ENCODE measurements at places on chromosomes 16 and 17. TPM values are rescaled to one million over a fixed set of nuclear protein-coding genes. Genes with fewer than 3 reads are reported as not detected.

The SDR42E2 gene
- total RNA-seq, result 0.16 TPM

The PDILT gene
- total RNA-seq, result not detected

The SULT1A1 gene
- 25.6 TPM for total RNA-seq

The SLFN14 gene
- total RNA-seq, result not detected

The CBX2 gene
- 2.0 TPM for total RNA-seq

The HOXB7 gene
- total RNA-seq, result 1.5 TPM

The KRTAP1-5 gene
- total RNA-seq, result not detected

The LGALS9B gene
- total RNA-seq, result not detected

The KRT33A gene
- not detected for total RNA-seq

The CES5A gene
- total RNA-seq, result not detected

DNA sequence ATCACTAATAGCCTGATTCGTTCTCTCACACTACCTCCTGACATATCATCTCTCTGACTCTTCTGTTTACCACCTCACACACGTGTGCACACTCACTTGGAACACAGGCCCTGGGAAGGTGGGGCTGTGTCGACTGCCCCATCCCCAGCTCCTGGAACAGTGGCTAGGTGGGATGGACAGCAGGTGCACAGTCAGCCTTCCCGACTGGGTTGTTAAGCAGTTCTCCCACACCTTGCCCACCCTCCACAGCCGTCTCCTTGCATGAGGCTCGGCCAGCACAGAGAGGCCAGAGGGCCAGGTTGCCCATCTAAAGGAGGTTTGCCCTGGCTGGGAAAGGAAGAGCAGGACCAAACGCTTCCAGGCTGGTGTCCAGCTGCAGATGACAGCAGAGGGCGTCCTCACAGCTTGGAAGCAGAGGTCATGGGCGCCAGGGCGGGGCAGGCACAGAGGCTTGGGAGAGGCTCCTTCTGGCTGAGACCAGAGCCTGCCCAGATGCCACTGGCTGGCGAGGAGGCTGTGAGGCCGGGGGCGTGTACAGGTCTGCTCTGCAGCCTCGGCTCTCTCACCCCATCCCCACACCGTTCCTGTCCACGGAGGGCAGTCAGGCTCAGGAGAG lies 92.8 kb downstream of the AMFR start:
- no peak overlapping the region for H3K4me3 ChIP-seq
- no peak for DNase-seq
- H3K27ac ChIP-seq, result no peak overlapping the region

- H3K36me3 ChIP-seq, result no peaks in the 10 kb centered on the region
- peaks cover 12% of the 10 kb centered on the region for H3K4me1 ChIP-seq
- H3K27me3 ChIP-seq, result no peaks in the 10 kb centered on the region
- DNase-seq, result no peak
- H3K27ac ChIP-seq, result peak overlapping the region; percentile 70
Measured at GRCh38 chr17:77315551-77316190, 174.9 kb downstream of the SEC14L1 start.

- no peaks in the 10 kb centered on the region for H3K27me3 ChIP-seq
- H3K36me3 ChIP-seq, result no peaks in the 10 kb centered on the region
- no peak for DNase-seq
Measured at GRCh38 chr17:62681939-62682381, 54.5 kb downstream of the MRC2 start.

DNA sequence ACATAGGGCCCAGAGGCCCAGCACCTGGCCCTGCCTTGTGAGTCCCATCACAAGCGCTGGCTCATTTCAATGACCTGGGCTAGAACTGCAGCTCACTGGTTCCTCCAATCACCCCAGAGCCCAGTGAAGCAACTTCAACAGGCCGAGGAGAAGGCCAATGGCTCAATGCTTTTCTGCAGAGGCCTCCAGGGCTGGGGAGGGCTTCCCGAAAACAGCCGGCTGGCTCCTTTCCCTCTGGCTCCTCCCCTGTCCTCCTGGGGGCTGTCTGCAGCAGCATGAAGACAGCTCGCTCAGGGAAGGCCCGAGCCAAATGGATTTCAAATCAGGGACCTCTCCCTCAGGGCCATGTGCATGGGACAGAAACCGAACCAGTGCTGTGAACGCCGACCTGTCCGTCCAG lies 121.6 kb downstream of the ZNF423 start:
- H3K27me3 ChIP-seq, result no peaks in the 10 kb centered on the region
- no peak for DNase-seq
- H3K4me3 ChIP-seq, result no peak overlapping the region

- no peak for DNase-seq
- peak overlapping the region; percentile 35 for H3K27ac ChIP-seq
- H3K4me1 ChIP-seq, result no peaks in the 10 kb centered on the region
- H3K36me3 ChIP-seq, result no peaks in the 10 kb centered on the region
Measured at GRCh38 chr17:17126131-17127110, 79.7 kb downstream of the PLD6 start.

DNA sequence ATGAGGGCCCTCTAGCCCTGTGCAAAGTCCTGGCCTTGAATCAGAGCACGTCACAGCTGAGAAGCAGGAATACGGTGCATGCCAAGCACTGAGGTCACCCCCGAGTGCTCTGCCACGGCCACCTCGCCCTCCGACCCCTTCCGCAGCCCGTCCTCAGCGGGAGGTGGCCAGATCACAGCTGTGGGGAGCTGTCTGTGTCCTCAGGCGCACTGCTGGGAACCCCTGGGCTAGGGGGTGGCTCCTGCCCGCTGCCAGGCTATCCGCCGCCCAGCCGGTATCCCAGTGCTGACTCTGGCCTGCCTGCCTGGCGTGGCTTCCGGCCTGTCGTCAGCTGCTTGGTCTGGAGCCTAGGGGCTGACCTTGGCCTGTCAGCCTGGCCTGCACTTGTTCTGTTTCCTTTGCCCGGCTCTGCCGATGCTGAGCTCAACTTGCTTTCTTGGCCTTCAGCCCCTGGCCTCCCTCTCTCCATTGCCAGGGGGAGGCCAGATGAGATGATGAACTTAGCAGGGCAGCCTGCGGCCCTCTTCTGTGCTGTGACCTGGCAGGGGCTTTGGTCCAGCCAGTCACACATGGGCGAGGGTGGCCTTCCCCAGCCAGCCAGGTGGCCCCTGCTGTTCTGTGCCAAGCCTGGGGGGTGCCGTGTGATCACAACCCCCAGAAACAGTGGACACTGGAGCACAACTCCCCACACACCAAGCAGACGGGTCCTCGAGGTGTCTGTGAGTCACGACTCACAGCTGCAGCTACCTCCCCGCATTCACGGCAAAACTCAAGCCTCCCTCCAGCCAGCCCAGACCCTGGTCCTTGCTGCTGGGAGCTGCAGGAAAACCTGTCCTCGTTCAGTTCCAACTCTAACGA lies 77.3 kb downstream of the ZDHHC7 start:
- no peak for DNase-seq
- no peaks in the 10 kb centered on the region for H3K4me1 ChIP-seq
- no peak overlapping the region for H3K4me3 ChIP-seq
- no peaks in the 10 kb centered on the region for H3K27me3 ChIP-seq
- no peaks in the 10 kb centered on the region for H3K36me3 ChIP-seq

DNA sequence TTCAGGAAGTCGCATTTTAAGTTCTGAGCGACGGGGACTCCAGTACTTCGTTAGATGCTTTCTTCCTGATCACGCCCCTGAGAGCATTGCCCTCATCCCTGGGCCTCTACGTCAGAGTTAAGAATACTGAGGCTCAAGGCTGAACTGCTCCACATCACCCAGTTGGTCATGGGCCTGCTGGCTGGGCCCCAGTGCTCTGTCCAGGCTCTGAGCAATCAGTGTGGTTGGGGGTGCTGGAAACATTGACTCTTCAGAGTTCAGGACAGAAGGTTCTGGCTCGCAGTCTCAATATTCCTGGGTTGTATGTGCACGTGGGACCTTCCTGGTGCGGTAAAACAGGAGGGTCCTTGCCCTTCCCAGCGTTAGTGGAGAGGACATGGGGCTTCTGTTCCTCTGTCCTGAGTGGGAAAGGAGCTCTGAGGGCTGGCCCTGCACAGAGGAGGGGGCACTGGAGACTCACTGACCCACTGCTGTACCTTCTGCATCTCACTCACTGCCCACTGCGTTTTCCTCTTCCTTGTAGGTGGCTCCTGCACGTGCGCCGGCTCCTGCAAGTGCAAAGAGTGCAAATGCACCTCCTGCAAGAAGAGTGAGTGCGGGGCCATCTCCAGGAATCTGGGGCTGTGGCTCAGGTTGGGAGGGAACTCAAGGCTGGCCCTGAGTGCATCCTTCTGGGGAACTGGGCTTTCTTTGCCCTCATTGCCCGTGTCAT lies 518 bp downstream of the MT1E start:
- H3K27me3 ChIP-seq, result no peaks in the 10 kb centered on the region
- no peak for DNase-seq
- peak overlapping the region; percentile 72 for H3K4me3 ChIP-seq
- no peaks in the 10 kb centered on the region for H3K36me3 ChIP-seq

- H3K4me1 ChIP-seq, result no peaks in the 10 kb centered on the region
- H3K27ac ChIP-seq, result peak within 1 kb of the TSS; percentile 86
- no peaks in the 10 kb centered on the region for H3K36me3 ChIP-seq
- peak within 1 kb of the TSS; percentile 85 for H3K4me3 ChIP-seq
- peak; percentile 58 for DNase-seq
Measured at GRCh38 chr17:19867329-19868078, at the start of gene ULK2. Gene ULK2, minus strand, starts transcription at chr17:19867936. Its CDS starts 519 bp downstream, at chr17:19867417.

DNA sequence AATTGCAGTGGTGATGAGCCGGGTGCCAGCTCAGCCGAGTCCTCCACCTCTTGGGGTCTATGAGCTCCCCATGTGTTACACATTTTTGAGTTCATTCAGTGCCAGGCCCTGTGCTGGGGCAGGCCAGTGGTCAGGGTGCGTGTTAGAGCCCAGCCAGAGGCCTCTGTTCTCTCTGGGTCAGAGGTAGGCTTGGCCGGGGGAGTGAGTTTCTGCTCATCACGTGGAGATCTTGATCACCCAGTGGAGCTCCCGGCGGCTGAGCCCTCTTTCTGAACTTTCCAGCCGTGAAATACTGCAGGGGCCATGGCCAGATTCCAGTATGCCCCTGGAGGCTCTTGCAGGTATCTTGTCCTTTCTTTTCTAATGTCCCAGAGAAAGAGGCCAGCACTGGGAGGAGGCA lies 93.0 kb downstream of the RAP1GAP2 start:
- H3K4me3 ChIP-seq, result no peak overlapping the region
- H3K4me1 ChIP-seq, result no peaks in the 10 kb centered on the region
- no peak overlapping the region for H3K27ac ChIP-seq
- H3K36me3 ChIP-seq, result no peaks in the 10 kb centered on the region

DNA sequence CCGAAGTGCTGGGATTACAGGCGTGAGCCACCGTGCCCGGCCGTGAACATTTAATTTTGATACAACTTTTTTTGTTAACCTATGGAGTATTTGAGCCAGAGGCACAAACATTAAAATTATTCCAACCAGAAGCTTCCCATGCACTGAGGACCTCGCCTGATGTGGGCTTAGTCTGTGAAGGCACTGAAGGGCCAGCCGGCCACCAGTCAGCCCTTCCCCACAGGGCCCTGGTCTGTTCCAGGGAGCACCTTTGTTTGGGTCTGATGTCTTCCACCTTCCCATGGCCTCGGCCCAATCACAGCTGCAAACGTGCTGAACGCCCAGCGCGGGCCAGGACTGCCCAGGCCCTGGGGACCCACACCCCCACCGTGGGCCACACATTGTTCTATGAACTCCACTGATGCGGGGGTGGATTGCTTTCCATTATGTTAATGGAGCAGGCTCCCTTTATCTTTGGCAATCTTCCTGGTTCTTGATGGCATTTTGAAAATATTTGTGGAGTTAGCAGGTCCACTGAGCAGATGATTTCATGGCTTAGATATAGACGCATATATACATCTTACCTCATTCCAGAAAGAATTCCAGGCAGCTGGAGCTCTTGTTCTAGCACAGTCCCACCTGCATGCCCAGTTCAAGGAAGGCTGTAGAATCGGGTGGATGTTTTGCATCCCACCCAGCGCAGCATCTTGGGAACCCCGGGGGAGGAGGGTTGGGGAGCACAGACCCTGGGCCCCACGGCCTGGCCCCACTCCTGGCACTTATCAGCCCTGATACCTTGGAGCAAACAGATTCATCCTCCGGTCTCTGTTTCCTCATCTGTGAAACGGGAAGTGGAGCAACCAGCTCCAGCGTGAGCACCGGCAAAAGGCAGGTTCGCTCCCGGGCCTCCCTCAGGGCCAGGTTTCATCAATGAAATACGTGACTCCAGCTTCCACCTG lies 14.5 kb downstream of the SPIRE2 start:
- H3K4me3 ChIP-seq, result no peak overlapping the region
- no peaks in the 10 kb centered on the region for H3K4me1 ChIP-seq
- H3K27ac ChIP-seq, result peak overlapping the region; percentile 48
- H3K27me3 ChIP-seq, result no peaks in the 10 kb centered on the region
- H3K36me3 ChIP-seq, result no peaks in the 10 kb centered on the region

DNA sequence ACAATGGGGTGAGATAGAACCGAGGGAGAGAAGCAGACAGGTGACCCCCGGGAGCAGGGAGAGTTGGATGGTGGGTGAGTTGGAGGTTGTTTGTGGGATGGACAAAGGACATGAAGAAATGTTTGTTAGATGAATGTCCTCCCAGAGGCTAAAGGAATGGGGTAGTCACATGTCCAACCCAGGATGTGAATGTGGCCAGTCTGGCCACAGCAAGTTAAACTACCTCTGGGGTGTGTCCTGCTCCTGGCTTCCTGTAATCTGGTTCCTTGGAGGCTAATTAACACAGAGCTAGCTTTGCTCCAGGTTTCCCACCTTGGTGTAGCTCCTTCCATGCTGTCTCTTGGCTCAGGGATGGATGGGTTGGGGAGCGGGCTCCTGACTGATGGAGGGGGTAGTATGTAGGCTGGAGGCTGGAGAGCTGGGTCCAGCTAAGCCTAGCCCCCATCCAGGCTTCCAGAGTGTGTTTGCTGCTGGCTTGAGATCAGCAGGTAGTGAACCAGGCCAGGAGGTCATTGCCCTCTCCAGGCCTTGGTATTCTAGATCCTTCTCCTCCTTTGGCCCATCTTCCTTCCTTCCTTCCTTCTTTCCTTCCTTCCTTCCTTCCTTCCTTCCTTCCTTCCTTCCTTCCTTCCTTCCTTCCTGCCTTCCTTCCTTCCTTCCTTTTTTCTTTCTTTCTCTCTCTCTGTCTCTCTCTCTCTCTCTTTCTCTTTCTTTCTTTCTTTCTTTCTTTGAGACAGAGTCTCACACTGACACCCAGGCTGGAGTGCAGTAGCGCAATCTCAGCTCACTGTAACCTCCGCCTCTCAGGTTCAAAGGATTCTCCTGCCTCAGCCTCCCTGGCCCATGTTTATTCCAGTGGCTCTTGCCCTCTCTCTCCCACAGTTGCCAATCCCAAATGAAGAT lies 28.0 kb upstream of the UBE2G1 start:
- no peaks in the 10 kb centered on the region for H3K36me3 ChIP-seq
- no peaks in the 10 kb centered on the region for H3K4me1 ChIP-seq
- H3K27ac ChIP-seq, result peak overlapping the region; percentile 89

- no peaks in the 10 kb centered on the region for H3K36me3 ChIP-seq
- H3K27me3 ChIP-seq, result no peaks in the 10 kb centered on the region
- H3K4me1 ChIP-seq, result no peaks in the 10 kb centered on the region
- no peak for DNase-seq
- H3K27ac ChIP-seq, result no peak overlapping the region
Measured at GRCh38 chr16:83932955-83933673, 19.9 kb upstream of the OSGIN1 start.

DNA sequence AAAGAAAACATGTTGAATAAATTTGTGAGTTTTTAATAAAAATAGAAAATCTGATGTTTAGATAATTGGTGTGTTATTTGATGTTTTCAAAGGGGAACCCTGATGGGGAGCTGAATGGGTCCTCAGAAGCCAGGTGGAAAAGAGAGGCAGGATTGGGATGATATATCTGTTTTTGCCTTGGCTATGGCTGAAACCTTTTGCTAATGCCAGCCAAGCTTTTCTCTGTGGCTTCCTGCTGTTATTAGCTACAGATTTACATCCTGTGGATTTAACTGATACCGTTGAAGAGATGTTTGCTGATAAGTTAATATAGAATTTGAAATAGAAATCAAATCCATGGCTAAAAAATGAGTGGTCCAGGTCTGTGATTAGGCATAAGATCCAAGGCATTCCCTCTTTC lies 4.2 kb upstream of the AATF start:
- H3K4me1 ChIP-seq, result no peaks in the 10 kb centered on the region
- H3K36me3 ChIP-seq, result no peaks in the 10 kb centered on the region
- no peak for DNase-seq
- peaks cover 21% of the 10 kb centered on the region for H3K27me3 ChIP-seq
- no peak overlapping the region for H3K4me3 ChIP-seq
